ENCODE measurements at places on chromosomes 3 and 15.
A peak's percentile ranks its signal among the peaks of the same experiment; 100 is the strongest.

GRCh38 chr3:122558605-122559004, 5.5 kb downstream of the PARP9 start:
- DNase-seq = no peak

GRCh38 chr3:128369881-128370642, 96.6 kb downstream of the DNAJB8 start:
- no peak for DNase-seq

GRCh38 chr3:13170317-13170716, 97.1 kb upstream of the IQSEC1 start:
- DNase-seq = no peak

DNA sequence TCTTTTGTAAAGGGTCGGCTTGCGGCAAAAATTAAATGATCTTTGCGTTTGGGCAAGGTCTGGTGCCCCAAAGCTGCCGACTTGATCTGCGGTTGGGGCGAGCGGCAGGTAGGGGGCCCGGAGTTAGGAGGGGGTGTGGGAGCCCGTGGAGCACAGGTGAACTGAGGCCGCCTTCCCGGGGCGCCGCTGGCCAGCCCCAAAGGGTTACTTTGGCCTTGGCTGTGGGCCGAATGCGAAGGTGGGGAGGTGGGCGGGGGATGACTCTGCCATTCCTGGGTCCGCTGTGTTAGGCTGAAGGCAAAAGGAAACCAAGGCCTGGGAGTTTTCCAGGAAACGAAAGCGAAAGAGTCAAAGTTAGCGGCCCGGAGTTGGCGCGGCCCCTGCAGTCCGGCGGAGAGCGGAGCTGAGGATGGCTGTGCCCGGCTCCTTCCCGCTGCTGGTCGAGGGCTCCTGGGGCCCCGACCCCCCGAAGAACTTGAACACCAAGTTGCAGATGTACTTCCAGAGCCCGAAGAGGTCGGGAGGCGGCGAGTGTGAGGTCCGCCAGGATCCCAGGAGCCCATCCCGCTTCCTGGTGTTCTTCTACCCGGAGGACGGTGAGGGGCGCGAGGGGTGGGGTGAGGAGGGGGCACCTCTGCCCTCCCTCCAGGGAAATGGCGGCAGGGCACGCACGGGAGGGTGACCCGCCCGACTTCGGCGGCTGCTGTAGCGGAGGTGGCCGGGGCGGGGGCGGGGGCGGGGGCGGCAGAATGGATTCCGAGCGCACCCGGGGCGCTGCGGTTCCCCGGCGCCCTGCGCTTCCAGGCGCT, at the start of gene PARP14:
Gene PARP14 (plus strand): TSS at position 365 of the 809 bp plus-strand sequence. CDS start 45 bp downstream, at position 410.
- DNase-seq = peak; percentile 61
